CD4-positive, alpha-beta T cell treated with Interferon gamma for 1 hour (primary cell): ENCODE measurements at places on chromosomes 3 and 15.

DNA sequence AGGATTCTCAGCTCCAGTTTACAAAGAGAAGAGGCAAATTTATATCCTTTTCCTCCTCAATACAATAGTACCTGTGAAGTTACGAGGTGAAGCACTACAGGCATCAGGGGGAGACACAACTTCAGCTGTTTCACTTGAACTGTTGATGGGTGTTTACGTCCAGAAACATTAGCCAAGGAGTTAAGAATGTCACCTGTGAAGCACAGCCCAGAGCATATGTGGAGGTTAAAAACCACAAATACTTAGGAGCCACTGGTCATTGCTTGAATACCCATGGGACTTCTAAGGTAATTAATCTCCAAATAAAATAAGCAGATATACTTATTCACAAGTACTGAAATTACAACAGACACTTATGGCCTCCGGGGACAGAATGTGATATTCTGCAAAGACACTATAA lies 246.5 kb downstream of the ULK4 start:
- no peak for DNase-seq

DNA sequence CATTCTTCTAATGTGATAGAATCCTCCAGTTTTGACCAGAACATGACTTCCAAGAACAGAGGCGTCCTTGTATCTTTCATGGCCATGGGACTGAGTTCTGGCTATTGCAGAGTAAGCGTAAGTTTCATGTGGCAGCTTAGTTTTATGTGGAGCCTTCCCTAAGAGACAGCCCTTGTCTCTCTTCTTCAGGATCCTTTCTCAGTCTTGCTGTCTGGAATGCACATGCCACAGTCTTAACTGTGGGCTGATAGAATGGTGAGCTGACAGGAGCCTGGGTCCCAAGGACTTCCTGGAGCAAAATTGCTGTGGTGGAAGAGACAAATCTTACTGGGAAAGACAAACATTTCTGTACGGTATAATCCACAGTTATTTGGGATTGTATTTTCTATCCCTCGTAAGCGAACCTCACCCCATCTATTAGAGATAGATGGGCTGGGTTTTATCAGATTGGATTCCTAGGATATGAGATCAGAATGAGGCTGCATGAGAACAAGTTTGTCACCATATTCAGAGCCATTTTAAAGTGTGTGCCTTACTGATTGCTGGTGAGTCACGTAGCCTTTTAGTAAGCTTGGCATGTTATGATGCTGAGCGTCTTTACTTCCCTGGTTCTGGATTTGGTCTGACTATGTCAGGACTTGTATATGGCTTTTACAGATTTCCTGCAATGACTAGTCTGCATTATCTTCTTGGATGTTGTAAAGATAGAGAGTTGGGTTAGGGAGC lies 32.8 kb downstream of the CDIN1 start:
- no peak for DNase-seq

GRCh38 chr15:56342653-56343052 lies 22.6 kb upstream of the TEX9 start:
- DNase-seq: no peak

DNA sequence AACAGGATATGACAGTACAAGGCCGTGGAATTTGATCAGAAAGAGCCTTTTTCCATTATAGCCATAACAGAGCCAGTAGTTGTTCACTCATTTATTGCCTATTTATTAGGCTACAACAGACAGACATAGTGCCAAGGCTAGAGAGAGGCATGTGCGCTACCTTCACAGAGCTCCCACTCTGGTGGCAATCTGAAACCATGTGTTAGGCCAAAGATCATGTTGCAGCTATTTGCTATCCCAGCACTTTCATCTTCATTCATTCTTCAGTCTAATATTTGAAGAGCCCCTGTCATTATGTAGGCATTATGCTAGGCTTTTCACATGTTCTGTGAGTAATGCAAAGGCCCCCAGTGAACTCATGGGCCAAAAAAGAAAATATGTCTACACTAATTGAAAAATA lies 404.8 kb downstream of the IGSF11 start:
- no peak for DNase-seq

GRCh38 chr3:138675393-138675792 lies 66.8 kb downstream of the FAIM start:
- DNase-seq: no peak

GRCh38 chr3:106678657-106679390 lies 698.4 kb upstream of the CCDC54 start:
- no peak for DNase-seq

GRCh38 chr3:53259427-53260259 lies 3.8 kb upstream of the TKT start:
- no peak for DNase-seq

- DNase-seq: no peak
Measured at GRCh38 chr3:29720665-29721064, 439.8 kb downstream of the RBMS3 start.

GRCh38 chr15:85771271-85771670 lies 23.5 kb downstream of the KLHL25 start:
- DNase-seq: no peak

DNA sequence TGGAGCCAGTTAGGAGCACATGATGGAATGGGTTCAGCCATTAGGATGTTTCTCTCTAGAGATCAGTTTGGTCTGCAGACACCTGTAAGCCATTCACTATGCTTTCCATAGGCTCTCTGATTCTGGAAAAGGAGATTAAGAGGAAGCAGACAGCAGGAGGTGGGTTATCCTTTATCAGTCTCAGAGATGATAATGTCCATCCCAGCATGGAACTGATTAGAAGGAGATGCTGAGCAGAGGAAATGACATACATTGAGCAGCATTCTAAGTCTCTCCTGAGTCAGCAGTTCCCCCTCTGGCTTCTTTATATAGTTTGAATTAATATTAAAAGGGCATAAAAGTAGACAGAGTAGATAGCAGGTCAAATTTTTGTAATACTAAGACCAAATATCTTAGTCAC lies 591.1 kb downstream of the GBE1 start:
- no peak for DNase-seq

DNA sequence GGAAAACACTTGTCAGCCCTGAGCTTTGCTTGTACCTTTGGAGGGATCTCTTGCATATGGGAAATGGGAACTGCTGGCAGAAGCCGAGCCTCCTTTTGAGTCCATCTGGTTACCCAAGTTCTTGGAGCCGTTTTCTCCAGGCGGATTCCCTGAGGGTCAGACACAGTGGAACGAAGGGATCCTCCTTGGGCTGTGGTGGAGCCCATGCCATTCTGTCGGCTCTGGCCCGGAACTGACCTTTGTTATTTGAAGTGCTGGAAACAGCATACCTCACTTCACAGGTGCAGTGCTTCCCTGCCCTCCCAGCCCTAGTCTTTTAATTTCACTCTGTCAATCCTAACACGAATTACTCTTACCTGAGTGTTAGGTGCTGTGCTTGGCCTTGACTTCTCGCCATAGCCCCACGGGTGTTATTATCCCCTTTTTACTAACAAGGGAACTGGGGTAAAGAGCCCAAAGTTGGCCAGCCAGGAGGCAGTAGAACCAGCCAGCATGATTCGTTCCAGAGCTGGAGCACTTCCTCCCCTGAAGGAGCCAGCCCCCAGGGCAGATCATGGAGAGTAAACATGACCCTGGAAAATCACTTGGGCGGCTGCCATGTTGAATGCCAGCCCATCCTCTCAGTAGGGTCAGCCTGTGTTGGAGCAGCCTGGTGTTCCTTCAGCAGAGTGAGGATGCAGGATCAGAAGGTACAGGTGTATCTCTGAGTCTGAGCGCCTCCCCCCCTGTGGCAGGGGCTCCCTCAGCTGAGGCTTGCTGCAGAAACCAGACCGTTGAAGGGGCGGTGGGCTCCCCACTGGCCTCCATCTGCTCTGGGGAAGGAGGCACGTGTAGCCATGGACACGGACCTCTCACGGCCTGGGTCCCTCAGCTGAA lies 143.2 kb downstream of the DNAJB8 start:
- DNase-seq: no peak

GRCh38 chr3:138875754-138876664 lies 41.3 kb upstream of the PIK3CB start:
- no peak for DNase-seq

DNA sequence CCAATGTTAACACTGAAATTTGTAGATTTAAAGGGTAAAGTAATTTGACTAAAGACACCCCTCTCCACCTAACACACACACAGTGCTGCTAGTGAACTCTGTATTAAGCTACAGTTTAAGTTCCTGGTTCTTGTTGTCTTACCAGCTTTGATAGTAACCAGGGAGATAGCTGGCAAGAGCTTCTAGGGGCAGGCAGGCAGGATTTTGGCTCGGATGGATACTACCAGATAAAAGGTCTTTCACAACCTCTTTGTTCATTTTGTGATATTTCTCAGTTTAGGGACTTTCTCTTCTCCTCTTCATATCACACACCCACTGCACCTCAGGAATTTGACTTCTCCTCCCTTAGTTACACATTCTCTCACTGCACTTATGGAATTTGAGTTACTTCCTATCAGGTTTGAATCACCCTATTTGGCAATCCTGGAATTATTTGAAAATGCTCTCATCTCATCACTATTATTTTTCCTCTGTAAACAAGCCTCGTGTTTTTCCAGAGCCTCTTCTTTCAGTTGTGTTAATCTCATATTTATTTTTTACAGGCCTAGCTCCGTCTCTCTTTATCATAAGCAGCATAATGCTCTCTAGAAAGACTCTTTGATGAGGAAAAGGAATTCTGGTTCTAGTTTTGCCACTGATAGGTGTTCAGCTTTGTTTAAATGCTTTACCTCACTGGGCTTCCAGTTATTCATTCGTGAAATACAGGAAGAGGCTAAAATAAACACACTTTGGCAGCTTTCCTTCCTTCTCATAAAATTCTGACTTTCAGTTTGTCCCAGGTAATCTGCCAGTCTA lies 23.0 kb upstream of the CLDN1 start:
- no peak for DNase-seq

DNA sequence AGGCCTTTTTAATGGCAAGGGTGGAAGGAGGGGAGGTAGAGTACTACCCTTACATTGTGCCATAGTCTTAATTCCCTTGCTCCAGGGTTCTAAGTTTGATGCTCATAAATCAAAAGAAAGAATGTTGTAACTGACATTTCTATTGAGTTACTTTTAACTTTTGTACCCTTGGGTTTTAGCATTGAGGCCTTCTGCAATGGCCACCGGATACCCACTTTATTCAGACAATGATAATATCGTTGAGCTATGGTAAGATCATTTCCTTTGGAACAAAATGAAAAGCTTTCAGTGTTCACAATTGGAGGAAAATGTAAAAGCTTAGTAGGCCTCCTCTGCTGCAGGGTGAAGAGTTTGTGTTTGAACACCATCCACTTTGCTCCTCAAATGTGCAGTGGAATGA lies 16.8 kb downstream of the CGNL1 start:
- DNase-seq: no peak

DNA sequence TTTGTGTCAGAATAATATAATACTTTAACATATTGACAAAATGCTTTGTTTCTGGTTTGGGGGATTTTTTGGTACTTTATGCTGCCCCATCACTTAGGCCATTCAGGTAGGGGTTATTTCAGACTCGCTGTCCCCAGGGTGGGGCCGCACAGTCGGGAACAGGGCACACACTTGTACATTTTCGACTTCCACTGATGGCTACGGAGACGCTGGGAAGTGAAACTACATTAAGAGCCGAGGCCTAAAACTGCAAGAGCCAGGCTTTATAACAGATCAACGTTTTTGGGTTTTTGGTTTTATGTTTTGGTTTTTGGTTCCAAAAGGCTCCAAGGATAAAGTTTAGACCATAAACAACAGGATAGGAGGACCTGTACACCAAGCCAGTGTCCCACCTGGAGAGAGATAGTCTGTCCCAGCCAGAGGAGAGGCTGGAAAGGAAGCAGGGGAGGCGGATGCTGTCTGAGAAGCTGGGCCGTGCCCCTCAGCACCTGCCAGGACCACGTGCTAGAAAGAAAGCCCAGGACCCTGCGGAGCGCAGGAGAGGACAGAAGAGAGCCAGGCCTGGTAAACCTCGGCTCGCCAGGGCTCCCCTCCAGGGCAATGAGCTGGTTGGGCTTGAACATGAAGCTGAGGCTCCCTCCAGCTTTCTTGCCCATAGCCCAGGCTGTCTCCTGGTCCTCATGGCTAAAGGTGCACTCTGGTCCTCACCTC lies 111.7 kb downstream of the CHSY1 start:
- no peak for DNase-seq

GRCh38 chr3:73148682-73149081 lies 87.2 kb downstream of the EBLN2 start:
- DNase-seq: no peak

GRCh38 chr3:64399205-64399800 lies 174.0 kb upstream of the PRICKLE2 start:
- no peak for DNase-seq

DNA sequence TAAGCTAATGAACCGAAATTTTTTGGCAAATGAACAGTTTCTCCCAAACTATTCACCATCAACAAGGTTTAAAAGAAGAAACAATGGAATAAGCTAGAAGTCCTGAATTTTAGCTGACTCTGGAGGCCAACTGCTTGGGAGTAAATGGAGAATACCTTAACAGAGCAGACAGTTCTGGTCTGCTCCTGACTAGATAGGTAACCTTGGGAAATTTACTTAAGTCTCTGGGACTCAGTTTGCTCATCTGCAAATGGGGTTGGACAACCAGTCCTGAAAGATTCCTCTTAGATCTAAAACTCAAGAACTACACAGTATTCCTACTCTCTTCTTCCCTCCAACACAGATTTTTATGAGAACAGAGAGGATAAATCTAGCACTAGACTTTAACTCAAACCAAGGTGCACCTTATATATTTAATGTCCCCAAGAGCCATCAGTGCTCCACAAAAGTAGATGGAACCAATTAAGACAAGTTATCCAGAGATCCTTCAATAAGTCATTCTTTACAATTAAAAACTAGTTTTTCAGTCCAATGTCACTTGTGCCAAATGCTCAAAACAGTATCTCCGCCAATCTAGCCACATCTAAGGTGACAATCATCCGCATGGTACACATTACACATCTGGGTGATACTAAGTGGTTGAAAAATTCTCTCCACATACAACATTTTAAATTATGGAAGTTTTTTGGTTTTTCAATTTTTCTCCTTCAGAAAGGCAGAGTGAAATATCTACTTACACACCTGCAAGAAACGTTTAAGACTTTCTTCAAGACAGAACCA lies 1.5 kb downstream of the RHOA start:
- DNase-seq: no peak

DNA sequence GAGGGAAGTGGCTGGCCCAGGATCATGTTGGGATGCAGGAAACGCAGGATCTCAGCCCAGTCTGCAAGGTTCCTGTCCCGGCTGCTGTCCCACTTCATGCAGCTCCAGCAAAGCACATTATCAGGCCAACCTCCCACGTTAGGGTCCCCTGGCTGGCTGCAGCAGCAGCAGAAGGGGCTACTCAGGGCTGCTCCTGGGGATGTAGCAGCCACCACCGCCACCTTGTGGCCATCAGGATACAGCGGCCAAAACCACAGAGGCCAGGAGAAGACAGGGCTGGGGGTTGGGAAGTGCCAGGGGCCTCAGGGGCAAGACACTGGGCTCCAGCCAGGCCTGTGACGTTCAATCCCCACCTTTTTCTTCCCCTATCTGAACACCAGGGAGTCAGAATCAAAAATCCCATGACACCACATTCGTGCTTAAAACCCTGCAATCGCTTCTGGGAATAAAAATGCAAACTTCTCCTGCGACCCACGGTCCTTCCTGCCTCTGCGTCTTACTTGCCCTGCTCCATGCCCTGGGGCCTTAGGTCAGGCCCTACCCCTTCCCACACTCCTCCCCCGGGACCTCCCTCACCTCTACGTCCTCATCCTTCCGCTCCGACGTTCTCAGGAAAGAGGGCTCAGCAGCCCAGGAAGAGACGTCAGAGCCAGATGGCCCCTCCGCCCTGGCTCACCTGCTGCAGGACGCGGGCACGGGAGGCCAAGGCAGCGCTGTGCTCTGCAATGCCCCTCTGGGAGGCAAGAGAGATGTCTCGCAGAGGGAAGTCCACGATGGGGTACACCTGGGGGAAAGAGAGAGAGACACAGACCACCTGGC lies 21.5 kb downstream of the SSUH2 start:
- DNase-seq: peak; percentile 19
